CD4-positive, alpha-beta memory T cell (primary cell): ENCODE measurements at places on chromosomes 4 and X.

DNA sequence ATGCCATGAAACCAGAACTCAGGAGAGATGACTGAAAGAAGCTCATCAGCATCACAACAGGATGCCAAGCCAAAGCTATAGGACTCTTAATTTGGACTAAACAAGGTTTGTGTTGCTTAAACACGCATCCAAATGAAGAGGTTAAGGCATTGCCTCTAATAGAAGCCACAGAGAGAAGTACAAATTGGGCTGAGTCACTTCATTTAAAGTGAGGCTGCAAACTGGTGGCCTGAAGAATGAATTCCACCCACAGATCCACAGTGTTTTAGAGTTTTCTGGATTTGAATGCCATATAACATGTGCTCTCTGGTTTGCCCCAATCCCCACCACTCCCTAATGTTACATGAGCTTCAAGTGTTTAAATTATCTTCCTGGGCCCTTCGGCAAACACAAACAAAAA, 103.5 kb downstream of the FIP1L1 start:
- no peak for DNase-seq

DNA sequence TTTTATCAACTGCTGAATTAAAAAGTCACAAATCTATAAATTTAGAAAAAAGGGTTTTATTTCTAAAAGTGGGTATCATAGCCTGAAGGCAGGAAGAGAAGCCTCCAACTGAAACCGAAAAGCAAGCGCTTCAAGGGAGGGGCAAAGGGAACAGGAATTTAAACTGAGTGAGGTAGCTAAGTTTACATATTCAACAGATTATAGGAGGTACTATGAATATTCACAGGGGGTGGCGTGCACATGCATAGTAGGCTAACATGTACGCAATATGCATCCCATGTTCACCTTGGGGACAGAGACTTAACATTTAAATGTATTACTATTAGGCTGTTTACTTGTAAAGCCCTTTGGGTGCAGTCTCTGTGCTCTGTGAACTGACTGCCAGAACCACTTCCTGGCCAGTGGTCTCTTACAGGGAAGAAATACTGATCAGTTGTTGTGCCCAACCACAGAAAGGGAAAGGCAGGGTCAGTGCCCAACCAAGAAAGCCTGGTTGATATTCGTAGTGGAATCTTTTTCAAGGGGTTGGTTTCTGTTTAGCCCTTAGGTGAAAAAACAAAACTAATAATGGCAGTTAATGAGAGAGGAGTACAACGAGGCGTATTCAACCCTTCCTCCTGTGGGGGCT, 168.7 kb upstream of the GALNTL6 start:
- no peak for DNase-seq

DNA sequence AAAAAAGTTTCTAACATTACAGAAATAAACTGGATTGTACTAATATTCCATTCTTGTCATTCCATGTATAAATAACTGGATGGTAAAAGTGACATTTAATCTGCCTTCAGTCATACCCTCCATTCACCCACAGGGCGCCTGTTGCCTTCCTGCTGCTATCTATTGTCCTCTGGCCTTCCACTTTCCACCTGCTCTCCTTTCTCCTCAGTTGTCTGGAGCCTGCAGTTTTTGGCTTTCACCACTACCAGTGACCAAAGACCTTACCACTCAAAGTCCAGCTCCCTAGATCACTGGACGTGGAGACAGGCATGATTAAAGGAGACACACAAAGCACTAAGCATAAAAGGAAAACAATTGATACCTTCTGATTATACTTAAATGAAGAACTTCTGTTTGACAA, 46.2 kb upstream of the NHS start:
- DNase-seq: no peak

- DNase-seq: no peak
These were observed 466.6 kb downstream of the INPP4B start for GRCh38 chr4:142379277-142380051.

DNA sequence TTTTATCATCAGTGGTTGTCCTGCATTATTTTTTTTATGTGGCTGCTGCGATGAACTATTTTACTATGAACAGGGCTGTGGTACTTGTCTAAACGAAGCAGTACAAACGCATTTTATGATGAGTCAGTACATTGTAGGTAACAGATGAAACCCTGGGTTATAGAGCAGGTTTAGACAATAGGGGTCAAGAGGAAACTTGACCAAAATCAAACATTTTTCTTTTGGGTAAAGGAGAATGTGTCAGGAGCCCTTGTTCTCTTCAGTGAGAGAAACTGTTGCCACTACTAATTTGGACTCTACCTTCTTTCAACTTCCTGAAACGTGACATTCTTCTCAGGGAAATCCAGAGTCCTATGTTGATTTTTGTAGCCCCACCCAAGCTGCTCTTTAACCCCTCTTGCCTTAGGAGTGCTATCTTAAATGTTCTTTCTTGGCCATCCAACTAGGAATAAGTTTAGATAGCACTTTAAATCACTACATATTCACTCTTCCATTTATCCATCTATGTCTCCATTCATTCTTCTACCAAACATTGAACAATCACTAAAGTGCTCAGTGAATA, 415.8 kb upstream of the NR3C2 start:
- DNase-seq: no peak

DNA sequence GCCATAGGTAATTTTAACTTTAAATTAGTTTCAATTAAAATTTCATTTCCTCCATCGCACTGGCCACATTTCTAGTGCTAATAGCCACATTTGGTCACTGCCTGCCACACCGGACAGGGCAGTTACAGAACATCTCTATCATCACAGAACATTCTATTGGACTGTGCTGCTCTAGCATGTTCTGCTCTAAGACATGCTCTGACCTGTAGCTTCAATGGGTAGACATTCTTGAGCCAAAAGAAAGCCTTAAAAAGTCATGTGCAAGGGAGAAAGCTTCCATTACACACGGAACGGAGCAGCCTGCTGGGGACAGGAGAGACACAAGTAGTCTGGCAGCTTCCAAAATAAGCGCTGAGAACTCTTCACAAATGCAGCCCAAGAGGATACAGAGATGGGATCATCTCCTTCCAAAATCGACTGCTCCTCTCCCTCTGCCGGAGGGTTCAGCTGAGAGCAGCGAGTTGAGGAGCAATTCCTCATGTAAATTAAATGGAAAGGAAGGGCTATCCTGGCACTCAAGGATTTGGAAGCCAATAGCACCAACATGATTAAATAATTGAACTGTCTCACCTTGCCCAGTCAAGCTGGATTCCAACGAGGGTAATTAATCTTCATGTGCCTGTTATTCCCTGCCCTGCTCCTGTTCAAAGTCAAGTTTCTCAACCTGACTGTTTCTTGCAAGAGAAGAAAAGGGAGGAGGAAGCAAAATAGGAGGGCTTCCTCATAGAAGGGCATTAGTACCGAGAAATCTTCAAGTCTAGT, 336.4 kb upstream of the NOCT start:
- no peak for DNase-seq

DNA sequence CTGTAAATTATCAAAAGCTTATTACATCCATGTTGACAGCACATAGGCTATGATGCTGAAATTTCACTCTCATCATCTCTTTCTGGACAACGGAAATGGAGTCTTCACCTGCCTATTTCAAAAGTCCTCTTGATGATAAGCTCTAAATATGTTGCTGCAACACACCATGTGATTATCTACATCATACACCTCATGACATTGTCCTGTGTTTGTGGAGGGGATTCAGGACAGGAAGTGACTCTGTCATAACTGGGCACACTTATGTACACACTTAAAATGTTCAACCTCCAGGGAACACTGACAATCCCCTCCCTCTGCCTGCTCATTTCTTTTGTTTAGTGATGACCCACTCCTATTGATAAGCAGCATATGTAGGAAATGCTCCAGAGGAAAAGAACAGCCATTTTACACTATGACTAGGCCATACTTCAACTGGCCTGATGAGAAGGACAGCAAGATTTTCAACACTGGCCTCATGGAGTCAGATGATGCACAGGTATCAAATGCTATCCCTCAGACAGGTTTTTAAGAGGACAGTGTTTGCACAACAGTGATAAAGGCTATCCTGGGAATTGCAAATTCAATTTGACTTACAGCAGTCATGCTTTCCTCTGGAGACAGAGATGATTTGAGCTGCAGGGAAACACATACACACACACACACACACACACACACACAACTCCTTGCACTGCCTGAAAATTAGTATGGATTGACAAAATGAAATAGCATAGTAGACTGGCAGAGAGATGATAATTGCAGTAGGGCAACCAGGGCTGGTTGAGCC, 163.3 kb upstream of the RASGEF1B start:
- no peak for DNase-seq

DNA sequence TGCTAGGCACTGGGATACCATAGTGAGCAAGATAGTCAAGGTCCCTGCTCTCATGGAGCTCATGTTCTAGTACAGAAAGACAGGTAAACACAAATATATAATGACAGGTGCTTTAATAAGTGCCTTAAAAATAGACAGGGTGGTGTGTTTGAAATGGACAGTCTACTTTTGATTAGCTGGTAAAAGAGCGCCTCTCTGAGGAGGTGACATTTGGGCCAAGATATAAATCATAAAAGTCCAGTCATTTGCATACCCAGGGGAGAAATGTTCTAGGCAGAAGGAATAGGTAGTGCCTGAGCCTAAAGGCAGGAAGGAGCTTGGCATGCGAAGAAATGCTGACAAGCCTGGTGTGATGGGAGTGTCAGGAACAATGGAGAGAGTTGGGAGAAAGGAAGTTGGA, 83.6 kb downstream of the DNAAF6 start:
- no peak for DNase-seq

GRCh38 chrX:136495043-136495442, 2.3 kb upstream of the HTATSF1 start:
- no peak for DNase-seq

DNA sequence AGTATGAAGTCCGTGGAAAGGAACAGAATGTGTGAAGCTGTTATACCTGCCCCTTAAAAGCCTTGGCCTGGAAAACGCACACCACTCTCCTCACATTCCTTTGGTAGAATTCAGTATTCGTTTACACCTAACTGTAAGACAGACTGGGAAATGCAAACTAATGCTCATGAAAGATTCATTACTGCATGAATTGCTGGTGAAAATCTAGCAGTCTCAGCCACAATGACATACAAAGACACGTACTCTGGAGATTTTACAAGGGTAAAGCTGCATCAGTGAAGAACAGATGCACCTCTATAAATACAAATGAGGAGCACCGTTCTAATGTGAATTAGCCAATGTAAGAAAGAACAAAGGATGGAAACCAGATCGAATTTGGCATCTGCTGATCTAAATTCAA, 2051.3 kb downstream of the PCDH7 start:
- no peak for DNase-seq

DNA sequence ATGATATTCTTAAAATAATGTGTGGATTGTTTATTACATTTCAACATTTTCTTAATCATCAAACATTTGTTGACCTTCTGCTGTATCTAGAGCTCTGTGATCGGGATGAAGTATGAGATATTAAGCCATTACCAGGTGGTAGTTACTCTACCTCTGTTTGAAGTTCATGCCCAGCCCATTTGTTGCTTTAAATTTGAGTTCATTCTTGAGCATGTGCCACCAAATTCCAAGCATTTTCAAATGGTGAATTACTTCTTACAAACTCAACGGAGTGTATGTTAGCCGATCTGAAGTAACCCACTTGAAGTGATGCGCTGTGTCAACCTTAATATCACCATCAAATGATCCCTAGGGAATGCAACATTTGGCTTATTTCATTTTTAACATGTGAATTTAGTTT, 7.3 kb upstream of the DTHD1 start:
- no peak for DNase-seq

- no peak for DNase-seq
These were observed 370.8 kb upstream of the DIPK2B start for GRCh38 chrX:45571453-45571852.

DNA sequence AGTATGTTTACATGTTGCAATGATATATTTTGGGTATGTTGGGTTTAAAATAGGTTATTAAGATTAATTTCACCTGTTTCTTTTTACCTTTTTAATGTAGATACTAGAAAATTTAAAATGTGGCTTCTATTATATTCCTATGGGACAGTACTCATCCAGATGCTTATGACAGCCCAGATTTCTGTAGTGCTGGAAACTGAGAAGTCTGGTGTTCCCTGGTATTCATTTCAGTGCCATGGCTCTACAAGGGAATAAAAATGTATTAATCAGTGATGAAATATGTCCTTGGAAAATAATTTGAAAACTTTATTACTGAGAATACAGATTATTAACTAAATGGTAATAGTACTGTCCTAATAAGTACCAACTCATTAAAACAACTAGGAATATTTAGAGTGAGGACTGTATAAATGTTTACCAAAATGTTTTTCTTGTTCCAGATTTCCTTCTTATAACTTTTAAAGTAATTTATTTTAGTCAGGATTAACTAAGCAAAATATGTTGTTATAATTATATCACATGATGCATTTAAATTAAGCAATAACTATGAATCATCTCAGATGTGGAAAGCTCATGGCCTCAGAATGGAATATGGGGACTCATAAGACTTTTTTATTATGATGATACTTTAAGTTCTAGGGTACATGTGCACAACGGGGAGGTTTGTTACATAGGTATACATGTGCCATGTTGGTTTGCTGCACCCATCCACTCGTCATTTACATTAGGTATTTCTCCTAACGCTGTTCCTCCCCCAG, 25.3 kb downstream of the ARHGAP24 start:
- no peak for DNase-seq

DNA sequence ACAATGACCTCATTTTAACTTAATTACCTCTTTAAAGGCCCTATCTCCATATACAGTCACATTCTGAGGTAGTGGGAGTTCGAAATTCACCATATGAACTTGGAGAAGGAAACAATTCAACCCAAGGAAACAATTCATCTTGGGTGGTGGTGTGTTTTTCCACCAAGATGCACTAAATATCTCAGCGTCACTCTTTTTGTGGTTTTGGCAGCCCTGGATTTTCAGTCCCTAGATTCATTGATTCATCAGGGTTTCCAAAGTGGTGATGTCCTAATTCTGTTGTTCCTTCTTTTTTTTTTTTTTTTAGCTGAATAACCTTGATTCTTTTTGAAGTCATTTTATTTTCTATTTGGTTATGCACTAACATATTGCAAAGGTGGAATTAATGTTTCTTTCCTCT, 162.6 kb upstream of the RAPGEF2 start:
- no peak for DNase-seq

DNA sequence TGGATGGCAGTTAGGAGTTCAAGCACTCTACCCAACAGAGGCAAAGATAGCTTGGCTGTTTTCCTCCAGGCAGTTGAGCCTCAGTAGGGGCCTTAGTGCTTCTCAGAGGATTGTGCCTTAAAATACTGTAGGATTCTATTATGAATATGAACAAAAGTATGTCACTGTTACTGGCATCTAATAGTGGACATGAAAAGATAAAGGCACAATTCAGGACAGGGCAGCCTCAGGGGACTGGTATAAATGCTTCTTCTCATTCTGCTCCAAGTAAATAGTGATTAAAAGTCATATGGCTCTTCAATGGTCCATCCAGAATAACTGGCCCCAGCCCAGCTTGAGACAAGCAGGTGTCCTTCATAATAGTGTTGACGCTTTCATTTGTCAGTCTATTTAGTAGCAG, 17.7 kb downstream of the COL4A6 start:
- DNase-seq: no peak
